ENCODE measurements at places on chromosomes 16 and 17. TPM values are rescaled to one million over a fixed set of nuclear protein-coding genes. Genes with fewer than 3 reads are reported as not detected.
A peak's percentile ranks its signal among the peaks of the same experiment; 100 is the strongest.

Gene CD300E
- not detected for total RNA-seq

Gene HOXB13
- not detected for total RNA-seq

DNA sequence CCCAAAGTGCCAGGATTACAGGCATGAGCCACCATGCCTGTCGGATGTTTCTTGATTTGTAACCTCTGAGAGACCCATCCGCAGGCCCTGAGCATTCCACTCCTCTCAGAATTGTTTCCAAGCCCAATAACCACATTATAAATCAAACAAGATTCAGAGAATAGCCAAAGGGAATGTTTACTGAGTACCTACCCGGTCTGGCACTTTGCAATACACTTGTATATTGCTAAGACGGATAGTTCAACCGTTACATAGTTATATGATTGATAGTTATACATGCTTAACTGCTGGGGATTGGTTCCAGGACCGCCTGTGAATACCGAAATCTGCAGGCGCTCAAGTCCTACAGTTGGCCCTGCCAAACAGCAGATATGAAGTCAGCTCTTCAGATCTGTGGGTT is 3.0 kb upstream of the KAT8 start:
- DNase-seq = no peak
- H3K27me3 ChIP-seq = no peaks in the 10 kb centered on the region
- H3K4me1 ChIP-seq = no peaks in the 10 kb centered on the region
- no peaks in the 10 kb centered on the region for H3K36me3 ChIP-seq

DNA sequence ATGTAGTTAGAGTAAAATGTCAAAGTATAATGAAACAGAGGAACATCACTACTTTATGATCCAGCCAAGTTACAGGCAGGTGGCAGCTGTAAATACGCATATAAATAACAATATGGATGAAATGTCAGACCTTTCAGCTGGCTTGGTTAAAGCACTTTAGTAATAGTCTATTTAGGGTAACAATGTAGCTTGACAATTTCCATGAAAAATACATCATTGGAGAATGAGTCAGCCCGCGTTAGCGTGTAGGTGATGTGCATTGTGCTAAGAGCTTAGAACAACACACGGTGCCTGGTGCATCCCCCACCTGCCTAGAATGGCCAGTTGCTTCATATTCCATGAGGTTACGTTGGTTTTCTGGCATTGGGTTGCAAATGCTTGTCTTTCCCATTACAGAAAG is 119.4 kb downstream of the RBFOX1 start:
- no peak overlapping the region for H3K4me3 ChIP-seq
- H3K27ac ChIP-seq = no peak overlapping the region
- H3K27me3 ChIP-seq = no peaks in the 10 kb centered on the region
- peaks cover 7% of the 10 kb centered on the region for H3K4me1 ChIP-seq
- DNase-seq = no peak
- no peaks in the 10 kb centered on the region for H3K36me3 ChIP-seq

GRCh38 chr16:69720822-69721430 is 5.4 kb downstream of the NQO1 start:
- no peaks in the 10 kb centered on the region for H3K36me3 ChIP-seq
- no peaks in the 10 kb centered on the region for H3K27me3 ChIP-seq
- peaks cover 2% of the 10 kb centered on the region for H3K4me1 ChIP-seq
- H3K27ac ChIP-seq = no peak overlapping the region

GRCh38 chr17:35322749-35323148 is 50.7 kb downstream of the SLFN11 start:
- DNase-seq = no peak
- H3K4me1 ChIP-seq = no peaks in the 10 kb centered on the region
- no peak overlapping the region for H3K27ac ChIP-seq
- H3K4me3 ChIP-seq = no peak overlapping the region
- no peaks in the 10 kb centered on the region for H3K27me3 ChIP-seq
- no peaks in the 10 kb centered on the region for H3K36me3 ChIP-seq

DNA sequence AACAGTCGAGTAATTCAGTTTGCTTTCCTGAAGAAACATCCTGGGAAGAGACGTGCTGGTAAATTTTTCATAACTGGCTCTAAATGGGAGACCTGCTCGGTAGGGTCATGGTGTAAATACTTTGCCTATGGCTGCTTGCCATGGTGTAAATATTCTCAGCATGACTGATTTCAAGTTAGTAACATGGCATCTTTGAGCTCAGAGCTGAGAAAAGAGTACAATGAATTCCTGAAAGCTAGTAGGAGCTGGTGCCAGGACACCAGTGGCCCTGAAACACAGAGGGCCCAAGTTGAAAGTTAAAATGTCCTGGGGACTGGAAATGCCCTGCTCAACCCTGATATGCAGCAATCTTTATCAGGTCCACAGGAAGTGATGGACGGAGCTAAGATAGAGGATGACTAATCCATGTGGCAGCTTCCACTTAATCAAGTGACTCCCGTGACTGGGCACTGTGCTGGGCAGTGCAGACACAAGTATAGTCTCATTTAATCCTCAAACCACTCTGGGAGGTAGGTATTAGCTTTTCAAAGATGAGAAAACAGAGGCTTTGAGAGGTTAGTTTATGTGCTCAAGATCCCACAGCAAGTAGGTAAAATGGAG is 130.1 kb upstream of the ADAMTS18 start:
- no peak overlapping the region for H3K4me3 ChIP-seq
- H3K27me3 ChIP-seq = no peaks in the 10 kb centered on the region
- no peaks in the 10 kb centered on the region for H3K4me1 ChIP-seq
- H3K36me3 ChIP-seq = no peaks in the 10 kb centered on the region
- H3K27ac ChIP-seq = no peak overlapping the region
- DNase-seq = no peak

DNA sequence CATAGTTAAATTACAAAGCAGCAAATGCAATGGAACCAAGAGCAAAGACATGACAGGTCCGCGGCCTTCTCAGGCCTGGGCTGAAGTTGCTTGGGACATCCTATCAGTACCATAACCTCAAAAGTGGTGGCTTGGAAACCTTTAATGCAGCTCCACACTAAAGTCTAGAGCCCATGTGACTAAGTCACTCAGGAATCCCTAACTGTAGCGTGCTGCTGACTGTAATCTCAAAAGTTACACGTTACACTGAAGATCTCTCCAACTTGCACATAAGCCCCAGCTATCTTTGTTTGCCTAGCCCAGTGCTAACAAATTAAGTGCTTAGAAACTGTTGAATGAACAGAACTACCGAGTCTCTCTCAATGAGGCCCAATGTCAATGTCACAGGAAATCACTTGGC is 27.8 kb downstream of the NUP88 start:
- no peaks in the 10 kb centered on the region for H3K4me1 ChIP-seq
- H3K27me3 ChIP-seq = no peaks in the 10 kb centered on the region
- H3K36me3 ChIP-seq = peaks cover 17% of the 10 kb centered on the region
- no peak for DNase-seq
- no peak overlapping the region for H3K27ac ChIP-seq

DNA sequence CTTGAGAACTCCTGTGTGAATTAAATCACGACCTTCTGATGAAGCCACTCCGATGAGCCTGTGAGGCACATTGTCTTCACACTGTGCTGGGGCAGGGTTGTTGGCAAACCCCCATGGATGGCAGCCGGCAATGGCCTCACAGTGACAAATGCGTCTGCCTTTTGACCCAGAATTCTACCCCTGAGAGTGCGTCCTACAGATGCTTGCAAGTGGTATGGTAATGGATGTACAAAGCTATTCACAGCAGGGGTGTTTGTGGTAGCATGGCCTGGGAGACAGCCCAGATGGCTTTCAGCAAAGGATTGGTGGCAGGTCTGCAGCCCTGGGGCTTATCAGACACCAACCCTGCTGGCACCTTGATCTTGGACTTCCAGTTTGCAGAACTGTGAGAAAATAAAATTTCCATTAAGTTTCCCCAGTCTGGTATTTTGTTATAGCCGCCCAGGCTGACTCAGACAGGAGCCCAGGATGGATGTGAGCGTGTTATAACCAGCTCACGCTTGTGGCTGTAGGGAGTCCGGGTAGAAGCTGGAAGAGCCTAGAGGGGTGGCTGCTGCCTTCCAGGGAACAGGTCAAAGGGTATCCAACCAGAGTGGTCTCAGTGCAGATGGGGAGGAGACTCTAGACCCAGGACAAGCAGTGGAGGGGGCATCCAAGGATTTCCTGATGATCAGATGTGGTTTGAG is 10.1 kb downstream of the AFMID start:
- DNase-seq = no peak
- H3K4me1 ChIP-seq = no peaks in the 10 kb centered on the region
- no peak overlapping the region for H3K27ac ChIP-seq
- no peaks in the 10 kb centered on the region for H3K36me3 ChIP-seq
- H3K4me3 ChIP-seq = no peak overlapping the region

Gene KRT12
- total RNA-seq = not detected

- no peak for DNase-seq
- H3K27ac ChIP-seq = no peak overlapping the region
- no peaks in the 10 kb centered on the region for H3K27me3 ChIP-seq
- no peaks in the 10 kb centered on the region for H3K36me3 ChIP-seq
- no peaks in the 10 kb centered on the region for H3K4me1 ChIP-seq
Measured at GRCh38 chr17:7119314-7119713, 4.7 kb upstream of the ASGR2 start.

Gene MVP
- 2.4 TPM for total RNA-seq

DNA sequence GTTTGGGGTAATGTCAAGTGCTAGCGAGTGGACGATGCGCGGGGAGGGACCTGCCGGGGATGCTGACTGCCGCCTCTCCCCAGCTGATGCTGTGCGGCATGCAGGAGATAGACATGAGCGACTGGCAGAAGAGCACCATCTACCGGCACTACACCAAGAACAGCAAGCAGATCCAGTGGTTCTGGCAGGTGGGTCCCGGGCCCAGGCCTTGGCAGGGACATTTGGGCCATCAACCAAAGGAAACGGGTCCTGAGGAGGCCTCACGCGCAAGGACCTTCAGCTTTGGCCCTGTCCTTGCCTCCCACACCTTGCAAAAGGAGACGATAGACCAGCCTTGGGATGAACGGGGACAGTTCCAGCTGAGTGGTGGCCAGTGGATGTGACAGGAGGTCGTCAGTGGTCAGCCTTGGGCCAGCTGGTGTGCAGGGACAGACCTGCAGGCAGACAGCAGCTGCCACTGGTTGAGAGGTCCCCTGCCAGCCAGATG is 13.6 kb upstream of the CLEC18A start:
- no peak overlapping the region for H3K27ac ChIP-seq
- H3K4me1 ChIP-seq = peaks cover 5% of the 10 kb centered on the region
- H3K27me3 ChIP-seq = no peaks in the 10 kb centered on the region
- no peak overlapping the region for H3K4me3 ChIP-seq
- H3K36me3 ChIP-seq = no peaks in the 10 kb centered on the region

- DNase-seq = no peak
- H3K4me1 ChIP-seq = peaks cover 5% of the 10 kb centered on the region
- no peaks in the 10 kb centered on the region for H3K36me3 ChIP-seq
- H3K4me3 ChIP-seq = peak overlapping the region; percentile 66
- H3K27ac ChIP-seq = no peak overlapping the region
- peaks cover 85% of the 10 kb centered on the region for H3K27me3 ChIP-seq
Measured at GRCh38 chr17:47732399-47733046, 513 bp upstream of the TBX21 start.

- no peak overlapping the region for H3K4me3 ChIP-seq
- H3K27me3 ChIP-seq = no peaks in the 10 kb centered on the region
- H3K4me1 ChIP-seq = no peaks in the 10 kb centered on the region
- no peak for DNase-seq
Measured at GRCh38 chr16:35176449-35176848, 1717.0 kb downstream of the TP53TG3F start.

DNA sequence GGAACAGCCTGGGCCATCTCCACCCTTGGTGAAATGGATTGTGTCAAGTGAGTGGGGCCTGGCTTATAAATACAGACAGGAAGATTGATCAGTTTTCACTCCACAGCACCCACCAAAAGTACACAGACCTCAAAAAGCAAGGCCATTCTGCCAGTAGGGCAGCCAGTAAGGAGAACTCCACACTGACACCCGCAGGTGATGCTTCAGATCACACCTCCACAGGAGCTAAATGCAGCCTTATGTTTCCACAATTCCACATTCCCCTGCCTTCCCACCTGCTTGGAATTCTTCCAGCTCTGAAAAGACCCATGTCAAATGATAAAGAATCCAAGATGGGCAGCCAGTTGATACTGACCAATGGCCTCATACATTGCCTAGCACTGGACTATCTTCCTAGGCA is 191.1 kb downstream of the ZFHX3 start:
- peak; percentile 44 for DNase-seq
- H3K4me1 ChIP-seq = peaks cover 17% of the 10 kb centered on the region
- H3K27me3 ChIP-seq = peaks cover 12% of the 10 kb centered on the region
- no peaks in the 10 kb centered on the region for H3K36me3 ChIP-seq
- no peak overlapping the region for H3K27ac ChIP-seq

GRCh38 chr17:68854452-68854851 is 100.7 kb downstream of the ABCA8 start:
- H3K4me3 ChIP-seq = no peak overlapping the region
- H3K4me1 ChIP-seq = no peaks in the 10 kb centered on the region
- no peak overlapping the region for H3K27ac ChIP-seq
- H3K27me3 ChIP-seq = no peaks in the 10 kb centered on the region

GRCh38 chr16:71479420-71479819 is 9.7 kb downstream of the ZNF19 start:
- H3K4me3 ChIP-seq = no peak overlapping the region
- H3K36me3 ChIP-seq = no peaks in the 10 kb centered on the region
- H3K4me1 ChIP-seq = peaks cover 5% of the 10 kb centered on the region
- H3K27me3 ChIP-seq = no peaks in the 10 kb centered on the region
- H3K27ac ChIP-seq = no peak overlapping the region
- DNase-seq = peak; percentile 60

Gene HOXB7
- total RNA-seq = not detected

Gene OSGIN1
- total RNA-seq = 0.77 TPM

Gene MRC2
- 88.2 TPM for total RNA-seq

Gene KRT20
- total RNA-seq = not detected

DNA sequence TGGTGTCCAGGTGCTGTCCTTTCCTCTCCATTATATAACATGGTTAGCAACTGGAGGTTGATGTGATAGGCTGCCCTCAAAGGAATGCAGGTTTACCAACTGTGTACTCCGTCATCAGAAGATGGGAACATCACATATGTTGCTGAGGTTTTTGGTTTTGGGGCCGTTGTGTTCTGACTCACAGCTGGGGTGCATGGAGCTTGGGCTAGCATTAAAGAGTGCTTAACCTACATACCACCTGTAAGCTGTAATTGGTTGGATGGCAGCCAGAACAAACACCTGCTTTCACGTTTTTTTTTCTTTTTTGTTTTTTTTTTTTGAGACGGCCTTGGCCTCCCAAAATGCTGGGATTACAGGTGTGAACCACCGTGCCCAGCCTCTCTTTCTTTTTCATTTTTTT is 20.9 kb downstream of the TMEM11 start:
- H3K27ac ChIP-seq = no peak overlapping the region
- DNase-seq = no peak
- H3K4me1 ChIP-seq = no peaks in the 10 kb centered on the region
- H3K4me3 ChIP-seq = no peak overlapping the region

DNA sequence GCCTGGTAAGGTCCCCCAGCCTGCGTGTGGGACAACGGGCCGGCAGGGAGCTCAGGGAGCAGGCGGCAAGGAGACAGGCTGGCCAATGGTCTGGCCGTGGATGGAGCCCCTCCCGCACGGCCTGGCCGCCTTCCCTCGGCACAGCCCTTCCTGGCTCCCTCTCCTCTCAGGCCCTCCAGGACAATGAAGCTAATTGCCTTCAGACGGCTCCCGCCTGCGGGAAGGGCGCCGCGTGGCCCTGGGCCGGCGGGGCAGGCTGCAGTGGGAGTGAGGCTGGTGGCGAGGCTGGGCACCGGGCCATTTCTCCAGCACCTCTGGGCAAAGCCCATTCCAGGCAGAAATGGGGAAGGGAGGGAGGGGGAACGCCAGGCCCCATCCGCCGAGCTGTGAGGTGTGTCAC is 50.9 kb downstream of the ENGASE start:
- H3K27me3 ChIP-seq = no peaks in the 10 kb centered on the region
- H3K36me3 ChIP-seq = no peaks in the 10 kb centered on the region
- H3K4me1 ChIP-seq = no peaks in the 10 kb centered on the region
- H3K27ac ChIP-seq = no peak overlapping the region

GRCh38 chr16:17921357-17921978 is 415.1 kb downstream of the NPIPA8 start:
- no peaks in the 10 kb centered on the region for H3K36me3 ChIP-seq
- no peak overlapping the region for H3K4me3 ChIP-seq
- H3K4me1 ChIP-seq = peaks cover 4% of the 10 kb centered on the region
- H3K27ac ChIP-seq = no peak overlapping the region
